ENCODE measurements at places on chromosomes 3 and 15.

- DNase-seq, result no peak
These were observed 342.5 kb upstream of the TGFBR2 start for GRCh38 chr3:30263925-30264313.

- no peak for DNase-seq
These were observed 122.6 kb downstream of the CNTN3 start for GRCh38 chr3:74491874-74492273.

DNA sequence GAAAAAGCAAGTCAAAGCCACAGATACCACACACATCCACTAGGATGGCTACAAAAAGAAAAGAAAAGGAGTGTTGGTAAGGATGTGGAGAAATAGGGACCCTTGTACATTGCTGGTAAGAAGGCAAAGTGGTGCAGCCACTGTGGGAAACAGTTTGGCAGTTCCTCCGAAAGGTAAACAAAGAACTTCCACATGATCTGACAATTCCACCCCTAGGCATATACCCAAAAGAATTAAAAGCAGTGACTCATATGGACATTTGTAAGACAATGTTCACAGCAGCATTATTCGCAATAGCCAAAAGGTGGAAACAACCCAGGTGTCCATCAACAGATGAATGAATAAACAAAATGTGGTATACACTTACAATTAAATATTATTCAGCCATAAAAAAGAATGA, 22.2 kb upstream of the GMPPB start:
- no peak for DNase-seq

DNA sequence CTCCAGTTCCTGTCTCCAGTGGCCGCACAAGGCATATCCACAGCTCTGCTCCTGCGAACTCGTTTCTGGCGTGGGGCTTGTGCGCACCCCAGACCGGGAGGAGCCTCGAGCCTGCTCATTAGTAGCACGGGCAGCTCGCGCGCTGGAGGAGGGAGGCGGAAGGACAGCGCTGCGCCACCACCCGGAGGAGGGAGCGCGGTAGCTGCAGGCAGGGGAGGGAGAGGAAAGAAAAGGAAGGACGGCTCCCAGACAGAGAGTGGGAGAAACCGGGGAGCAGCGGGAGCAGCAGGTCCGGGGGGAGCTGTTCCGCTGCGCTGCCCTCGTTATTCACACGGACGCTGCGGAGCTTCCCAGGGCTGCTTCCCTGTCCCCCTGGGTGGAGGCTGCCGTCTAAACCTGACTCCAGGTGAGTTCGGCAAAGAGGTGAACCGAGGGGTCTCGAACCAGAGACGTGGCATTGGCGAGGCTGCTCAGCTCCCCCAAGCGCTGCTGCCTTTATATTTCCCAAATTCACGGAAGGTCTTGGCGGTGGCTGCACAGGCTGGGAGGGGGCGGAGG, 121.3 kb upstream of the ZNF717 start:
- DNase-seq, result peak; percentile 86

DNA sequence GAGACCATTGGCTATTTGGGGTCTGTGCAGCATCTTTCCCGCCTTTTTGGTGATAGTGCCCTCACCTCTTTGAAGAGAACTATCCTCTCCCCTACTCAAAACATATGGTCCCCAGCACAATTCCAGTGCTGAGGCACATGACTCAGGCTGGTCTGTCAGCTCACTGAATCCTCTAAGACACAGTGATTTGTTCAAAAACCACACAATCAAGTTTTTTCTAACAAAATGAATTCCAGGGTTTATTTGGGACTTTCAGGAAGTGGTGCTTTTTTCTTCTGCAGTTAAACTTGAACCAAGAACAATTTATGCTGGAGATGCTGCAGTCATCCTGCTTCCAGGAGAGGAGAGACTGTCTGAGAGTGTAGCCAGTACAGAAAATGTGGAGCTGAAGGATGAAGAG, 142.5 kb upstream of the LMCD1 start:
- no peak for DNase-seq

GRCh38 chr15:91632176-91632575, 221.3 kb upstream of the SLCO3A1 start:
- DNase-seq, result no peak

DNA sequence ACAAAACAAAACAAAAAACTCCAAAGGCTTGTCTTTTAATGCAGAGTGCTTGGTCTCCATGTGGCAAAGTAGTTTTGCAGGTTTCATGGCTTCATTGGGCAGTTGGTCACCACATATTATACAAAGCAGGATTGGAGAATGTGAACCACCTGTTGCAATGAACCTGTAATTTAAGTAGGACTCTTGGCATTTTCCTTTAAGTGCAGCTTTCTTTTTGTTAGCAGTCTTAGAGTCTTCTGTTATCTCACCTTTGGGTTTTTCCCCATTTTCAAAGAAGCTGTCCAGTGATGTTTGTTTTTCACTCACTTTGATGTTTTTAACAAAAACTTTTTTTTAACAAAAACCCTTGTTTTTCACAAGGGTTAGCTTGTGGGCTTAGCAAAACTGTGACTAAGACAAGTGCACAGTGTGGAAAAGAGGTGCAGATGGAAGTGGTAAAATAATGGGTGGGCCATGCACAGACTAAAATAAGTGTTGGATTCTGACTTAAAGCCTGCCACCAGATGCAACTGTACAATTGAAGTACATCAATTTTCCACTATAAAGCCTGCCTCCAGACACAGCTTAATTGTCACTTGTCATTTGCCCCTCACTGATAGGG, 2.9 kb upstream of the PLSCR1 start:
- DNase-seq, result no peak

GRCh38 chr15:37880009-37880834, 54.2 kb upstream of the TMCO5A start:
- peak; percentile 86 for DNase-seq

DNA sequence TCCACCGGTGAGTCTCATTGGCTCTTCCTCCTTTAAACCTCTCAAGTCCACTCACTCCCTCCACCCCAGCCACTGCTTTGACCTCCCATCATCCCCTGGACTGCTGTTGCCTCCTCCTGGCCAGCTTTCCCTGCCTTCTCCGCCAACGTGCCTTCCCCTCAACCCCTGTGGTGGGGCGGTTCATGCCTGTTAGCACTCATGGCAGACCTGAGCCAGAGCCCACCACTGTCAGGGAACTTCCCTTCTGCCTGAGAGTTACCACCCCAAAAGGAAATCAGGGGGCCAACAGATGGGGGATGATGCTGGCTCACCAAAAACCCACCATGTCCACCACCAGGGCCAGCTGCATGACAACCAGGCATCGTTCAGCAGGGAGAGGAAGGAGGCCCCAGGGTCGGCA, 44.2 kb upstream of the SLC6A1 start:
- no peak for DNase-seq

DNA sequence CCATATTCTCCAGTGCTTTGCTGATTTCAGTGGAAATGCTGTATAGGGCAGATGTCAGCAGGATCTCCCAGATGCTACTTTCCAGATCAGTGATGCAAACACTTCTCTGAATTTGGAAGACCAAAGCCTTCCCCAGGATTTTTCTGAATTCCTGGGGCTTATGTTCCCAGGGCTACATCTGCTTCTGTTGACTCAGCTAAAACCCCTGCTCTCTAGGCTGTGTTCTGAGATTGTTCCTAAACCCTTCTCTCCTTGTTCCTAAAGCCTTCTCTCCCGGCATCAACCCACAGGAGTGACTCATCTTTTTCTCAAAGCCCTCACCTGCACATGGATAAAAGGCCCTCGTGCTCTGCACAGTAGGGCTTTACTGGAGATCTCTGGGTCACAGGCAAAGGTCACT, 35.5 kb downstream of the FAH start:
- DNase-seq, result peak; percentile 14

DNA sequence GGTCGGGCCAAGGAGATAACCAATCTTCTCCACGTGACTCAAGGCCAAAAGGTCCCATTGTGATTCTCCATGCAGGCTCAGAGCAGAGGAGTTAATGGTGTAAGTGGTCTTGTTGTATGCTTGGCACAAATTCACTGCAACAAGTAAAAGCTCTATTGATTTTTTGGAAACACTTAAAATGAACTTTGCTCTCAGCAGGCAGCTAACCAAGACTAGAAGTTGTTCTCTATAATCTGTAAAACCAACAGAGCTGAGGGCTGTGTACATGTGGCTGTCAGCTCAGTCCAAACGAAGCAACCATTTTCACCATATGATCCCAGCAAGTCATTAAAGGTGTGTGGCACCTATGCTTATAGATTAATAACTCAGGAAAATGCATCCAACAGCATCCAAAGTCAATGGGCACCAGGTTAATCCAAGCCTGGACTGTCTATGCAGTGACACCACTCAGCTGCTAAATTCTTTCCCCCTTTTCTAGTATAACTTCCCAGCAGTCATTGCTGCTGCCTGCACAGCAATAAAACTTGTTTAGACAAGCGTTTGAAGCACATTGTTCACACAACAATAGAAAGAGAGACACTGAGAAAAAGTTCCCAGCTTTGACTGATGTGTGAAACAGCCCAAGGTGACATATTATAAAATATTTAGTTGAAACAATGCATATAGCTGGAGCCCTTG, 603.8 kb upstream of the ADAMTS9 start:
- DNase-seq, result no peak

DNA sequence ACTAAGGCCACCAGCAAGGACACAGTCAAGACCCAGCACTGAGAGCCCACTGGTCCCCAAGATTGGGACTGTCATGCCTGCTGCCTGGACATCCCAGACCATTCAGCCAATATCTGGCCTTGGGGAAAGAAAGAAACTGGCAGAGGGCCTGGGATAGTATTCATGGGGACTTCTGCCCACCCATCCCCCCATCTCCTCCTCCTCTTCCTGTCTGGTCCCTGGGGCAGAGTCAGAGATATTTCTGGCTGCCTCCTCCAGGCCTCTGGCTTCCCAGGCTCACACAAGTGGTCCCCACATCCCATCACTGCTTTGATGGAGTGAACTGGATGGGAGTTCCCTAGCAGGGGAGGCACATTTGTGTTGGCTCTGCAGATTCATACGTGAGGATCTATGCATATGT, 4.2 kb upstream of the RASL12 start:
- DNase-seq, result no peak

- no peak for DNase-seq
These were observed 20.1 kb upstream of the SELENOT start for GRCh38 chr3:150583028-150583427.

GRCh38 chr3:37824090-37824953, 37.4 kb upstream of the CTDSPL start:
- no peak for DNase-seq
